ENCODE measurements at places on chromosomes 6 and 20. TPM values are rescaled to one million over a fixed set of nuclear protein-coding genes. Genes with fewer than 3 reads are reported as not detected.

The SPATS1 gene
- not detected for total RNA-seq

The ANKS1A gene
- total RNA-seq = 6.5 TPM

The CAPN11 gene
- 0.19 TPM for total RNA-seq

The MROH8 gene
- 5.1 TPM for total RNA-seq

The SDCBP2 gene
- 1.9 TPM for total RNA-seq

The CCND3 gene
- 24.8 TPM for total RNA-seq

The LY6G6F gene
- total RNA-seq = 3.2 TPM

DNA sequence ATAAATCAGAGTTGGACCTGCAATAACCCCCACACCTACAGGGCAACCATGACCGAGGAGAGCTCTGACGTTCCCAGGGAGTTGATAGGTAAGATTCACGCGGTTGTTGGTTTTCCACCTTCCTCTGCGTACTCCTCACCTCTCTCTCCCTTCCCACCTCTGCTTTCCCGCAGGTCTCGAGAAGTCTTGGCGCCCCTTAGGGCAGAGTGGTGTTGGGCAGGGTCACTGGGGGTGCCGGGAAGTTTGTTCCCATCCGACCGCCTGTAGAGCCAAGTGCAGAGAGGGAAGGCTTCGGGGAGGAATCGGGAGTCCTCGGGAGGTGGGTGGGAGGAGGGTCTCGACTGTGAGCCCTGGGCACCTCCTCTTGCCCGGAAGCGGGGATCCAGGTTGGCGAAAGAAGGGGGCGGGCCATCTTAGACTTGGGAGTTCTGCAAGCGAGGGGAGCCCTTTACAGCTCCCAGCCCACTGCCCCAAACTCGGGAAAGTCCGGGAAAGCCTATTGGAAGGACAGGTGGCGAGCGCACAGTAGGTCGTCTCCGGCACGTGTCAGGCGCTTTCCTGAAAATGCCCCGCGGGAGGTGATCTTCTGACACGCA is 672 bp downstream of the CARMIL1 start:
- DNase-seq = no peak

DNA sequence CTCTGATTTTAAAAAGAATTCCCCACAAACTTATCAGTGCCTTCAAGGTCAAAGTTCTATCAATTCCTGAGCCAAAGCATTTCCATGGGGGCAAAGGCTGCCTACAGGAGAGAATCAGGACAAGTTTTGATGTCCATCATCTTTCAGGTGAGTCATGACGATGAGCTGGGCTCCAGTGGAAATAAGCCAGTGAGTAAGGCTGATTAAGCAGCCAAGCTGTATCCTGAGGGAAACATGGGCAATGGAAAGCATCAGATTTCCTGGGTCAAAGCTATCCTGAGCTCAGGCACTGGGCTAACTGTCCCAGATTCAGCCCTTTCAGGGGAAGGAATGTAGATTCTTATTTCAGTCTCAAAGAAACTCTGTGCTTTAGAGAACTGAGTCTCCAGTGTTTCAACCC is 377.4 kb downstream of the CD109 start:
- DNase-seq = no peak

DNA sequence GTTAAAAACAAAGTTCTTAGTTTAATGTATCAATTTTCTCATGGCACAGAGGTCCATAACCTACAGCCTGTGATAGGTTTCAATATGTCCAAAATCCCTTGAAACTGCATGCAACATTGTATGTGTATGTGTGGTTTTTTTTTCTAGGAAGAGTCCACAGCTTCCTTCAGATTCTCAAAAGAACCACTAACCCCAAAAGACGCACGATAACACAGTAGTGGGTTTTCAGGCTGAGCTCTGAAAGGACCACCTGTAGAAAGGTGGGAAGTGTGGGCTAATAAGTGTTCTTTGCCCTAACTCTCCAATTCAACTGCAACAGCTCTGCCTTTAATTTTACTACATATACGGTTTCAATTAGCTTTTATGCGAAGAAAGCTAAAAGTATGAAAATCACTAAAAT is 11.5 kb upstream of the KATNA1 start:
- DNase-seq = no peak

DNA sequence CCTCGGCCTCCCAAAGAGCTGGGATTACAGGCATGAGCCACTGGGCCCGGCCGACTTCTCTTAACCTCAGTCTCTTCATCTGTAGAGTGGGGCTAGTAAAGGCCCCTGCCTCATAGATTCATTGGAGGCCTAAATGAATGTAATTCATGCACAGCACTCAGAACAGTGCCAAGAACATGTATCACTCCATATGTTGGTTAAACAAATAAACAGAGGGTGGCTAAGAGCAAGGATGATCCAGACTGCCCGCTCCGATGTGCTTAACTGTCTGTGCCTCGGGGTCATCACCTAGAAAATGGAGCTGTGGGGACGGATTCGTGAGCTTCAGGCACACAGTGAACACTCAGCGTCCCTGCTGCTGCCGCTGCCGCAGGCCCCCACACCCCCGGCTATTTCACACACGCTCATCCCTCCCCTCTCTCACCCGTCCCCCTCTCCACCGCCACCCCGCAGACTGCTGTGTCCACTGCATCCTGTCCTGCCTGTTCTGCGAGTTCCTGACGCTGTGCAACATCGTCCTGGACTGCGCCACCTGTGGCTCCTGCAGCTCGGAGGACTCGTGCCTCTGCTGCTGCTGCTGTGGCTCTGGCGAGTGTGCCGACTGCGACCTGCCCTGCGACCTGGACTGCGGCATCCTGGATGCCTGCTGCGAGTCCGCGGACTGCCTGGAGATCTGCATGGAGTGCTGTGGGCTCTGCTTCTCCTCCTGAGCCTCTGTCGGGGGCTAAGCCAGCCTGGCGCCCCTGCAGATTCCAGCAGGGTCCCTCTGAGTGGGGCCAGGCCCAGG is 14.8 kb downstream of the MDFI start:
- no peak for DNase-seq

- no peak for DNase-seq
Observed at GRCh38 chr20:53940360-53940702, 130.1 kb downstream of the BCAS1 start.

DNA sequence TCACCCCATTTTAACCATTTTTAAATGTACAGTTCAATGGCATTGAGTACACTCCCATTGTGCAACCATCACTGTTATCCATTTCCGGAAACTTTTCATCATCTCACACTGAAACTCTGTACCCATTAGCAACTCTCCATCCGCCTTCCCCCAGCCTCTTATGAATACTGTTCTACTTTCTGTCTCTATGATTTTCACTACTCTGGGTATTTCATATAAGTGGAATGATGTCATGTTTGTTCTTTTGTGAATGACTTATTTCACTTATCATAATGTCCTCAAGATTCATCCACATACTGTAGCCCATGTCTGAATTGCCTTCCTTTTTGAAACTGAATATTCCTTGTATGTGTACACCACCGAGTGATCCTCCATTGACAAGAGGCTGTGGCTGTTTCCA is 92.9 kb upstream of the TOX2 start:
- no peak for DNase-seq

DNA sequence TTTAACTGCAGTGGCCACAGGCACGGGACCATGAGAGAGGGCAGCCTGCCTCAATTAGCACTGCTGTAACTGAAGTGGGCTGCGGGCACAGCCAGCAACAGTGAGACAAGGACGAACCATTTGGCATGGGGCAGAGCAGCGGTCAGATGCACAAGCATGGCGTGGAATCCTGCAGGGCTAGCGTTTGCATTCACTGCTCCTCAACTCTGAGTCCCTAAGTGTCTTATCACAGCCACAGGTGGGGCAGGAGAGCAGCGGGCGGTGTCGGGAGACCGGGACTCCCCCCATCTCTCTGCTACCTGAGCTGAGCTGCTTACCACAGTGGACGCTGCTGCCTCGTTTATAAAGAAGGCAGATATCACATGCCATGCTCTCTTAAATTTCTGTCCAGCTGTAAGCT is 31.3 kb upstream of the PDE10A start:
- DNase-seq = no peak

GRCh38 chr20:34862724-34863123 is 9.9 kb downstream of the GGT7 start:
- DNase-seq = no peak

DNA sequence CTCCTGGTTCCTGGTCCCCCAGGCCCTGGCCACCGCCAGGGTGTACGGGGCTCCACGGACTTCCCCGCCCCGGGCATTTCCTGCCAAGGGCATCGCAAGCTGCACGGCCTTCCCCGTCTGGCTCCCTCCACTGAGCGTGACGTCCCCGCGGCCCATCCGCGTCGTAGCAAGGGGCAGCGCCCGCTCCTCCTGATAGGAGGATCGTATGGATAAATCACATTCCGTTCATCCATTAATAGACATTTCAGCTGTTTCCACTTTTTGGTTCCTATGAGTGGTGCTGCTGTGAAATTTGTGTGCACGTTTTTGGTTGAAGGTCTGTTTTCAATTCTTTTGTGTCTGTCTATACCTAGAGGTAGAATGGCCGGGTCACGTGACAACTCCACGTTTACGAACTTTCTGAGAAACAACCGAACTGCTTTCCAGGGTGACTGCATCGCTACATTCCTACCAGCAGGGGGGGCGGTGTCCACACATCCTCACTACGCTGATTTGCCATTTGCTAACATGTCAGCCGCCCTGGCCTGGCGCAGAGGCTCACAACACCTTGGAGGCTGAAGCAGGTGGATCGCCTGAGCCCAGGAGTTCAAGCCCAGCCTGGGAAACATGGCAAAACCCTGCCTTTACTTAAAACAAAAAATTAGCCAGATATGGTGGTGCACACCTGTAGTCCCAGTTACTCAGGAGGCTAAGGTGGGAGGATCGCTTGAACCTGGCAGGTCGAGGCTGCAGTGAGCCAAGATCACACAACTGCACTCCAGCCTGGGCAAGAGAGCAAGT is 37.7 kb downstream of the KCNQ2 start:
- peak; percentile 61 for DNase-seq

GRCh38 chr20:36246401-36246800 is 10.1 kb downstream of the AAR2 start:
- no peak for DNase-seq

GRCh38 chr20:51034988-51035656 is 12.2 kb upstream of the KCNG1 start:
- no peak for DNase-seq

GRCh38 chr6:146997062-146997461 is 207.2 kb upstream of the STXBP5 start:
- DNase-seq = no peak
